Activated T-helper 2 cell treated with anti-CD3 and anti-CD28 coated beads, Interferon-gamma antibody, Interleukin-2, Interleukin-4, amounts not matched to agents 10 μg/mL and 5 μg/mL and 100 μg/mL, durations not matched to agents 14 hours and 24 hours and 36 hours (primary cell): ENCODE measurements at places on chromosomes 6 and 20.

DNA sequence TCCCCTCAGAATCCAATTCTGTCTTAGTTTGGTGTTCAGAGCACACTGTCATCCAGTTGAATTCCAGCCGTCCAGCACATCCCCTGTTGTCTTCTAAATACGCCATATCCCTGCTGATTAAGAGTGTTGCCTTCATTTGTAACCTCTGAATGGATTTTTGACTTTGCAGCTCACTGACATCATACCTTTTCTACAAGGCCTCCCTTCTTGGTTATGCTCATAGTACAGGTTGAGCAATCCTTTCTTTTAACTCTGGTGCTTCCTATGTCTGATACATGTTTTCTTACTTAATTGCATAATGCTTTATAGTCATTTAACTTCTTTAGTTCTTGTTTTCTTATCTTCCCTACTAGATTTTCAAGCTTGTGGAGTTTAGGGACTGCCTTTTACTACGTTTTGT is 36.4 kb downstream of the XRN2 start:
- no peak overlapping the region for H3K27ac ChIP-seq
- no peaks in the 10 kb centered on the region for H3K27me3 ChIP-seq
- no peak overlapping the region for H3K4me3 ChIP-seq
- DNase-seq, result no peak

- H3K4me1 ChIP-seq, result peaks cover 15% of the 10 kb centered on the region
- DNase-seq, result no peak
- H3K27me3 ChIP-seq, result no peaks in the 10 kb centered on the region
- no peak overlapping the region for H3K27ac ChIP-seq
- no peak overlapping the region for H3K4me3 ChIP-seq
Observed at GRCh38 chr6:7166410-7167293, 58.9 kb downstream of the RREB1 start.

- H3K27ac ChIP-seq, result peak overlapping the region; percentile 67
- no peaks in the 10 kb centered on the region for H3K27me3 ChIP-seq
- H3K36me3 ChIP-seq, result peaks cover 48% of the 10 kb centered on the region
- peak overlapping the region; percentile 35 for H3K4me3 ChIP-seq
- DNase-seq, result no peak
Observed at GRCh38 chr6:34246563-34247391, 2.0 kb downstream of the SMIM29 start.

DNA sequence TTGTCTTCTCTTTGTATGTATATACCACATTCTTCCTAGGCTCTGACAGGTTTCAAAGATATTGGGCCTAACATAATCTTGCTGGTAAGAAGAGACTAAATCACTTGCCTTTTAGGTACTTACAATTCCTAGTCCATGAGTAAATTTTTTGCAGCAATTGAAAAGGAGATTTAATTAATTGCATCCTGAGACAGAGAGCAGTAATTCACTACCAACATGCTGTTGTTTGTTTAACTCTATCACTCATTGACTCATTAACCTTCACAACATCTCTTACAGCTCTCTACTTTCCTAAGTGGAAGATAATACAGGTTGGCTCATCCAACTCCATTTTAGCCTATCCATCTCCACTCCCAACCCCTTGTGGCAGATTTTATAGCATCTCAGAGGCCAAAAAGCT is 280.4 kb downstream of the ALDH8A1 start:
- H3K36me3 ChIP-seq, result no peaks in the 10 kb centered on the region
- DNase-seq, result no peak
- H3K27me3 ChIP-seq, result no peaks in the 10 kb centered on the region
- H3K4me3 ChIP-seq, result no peak overlapping the region

DNA sequence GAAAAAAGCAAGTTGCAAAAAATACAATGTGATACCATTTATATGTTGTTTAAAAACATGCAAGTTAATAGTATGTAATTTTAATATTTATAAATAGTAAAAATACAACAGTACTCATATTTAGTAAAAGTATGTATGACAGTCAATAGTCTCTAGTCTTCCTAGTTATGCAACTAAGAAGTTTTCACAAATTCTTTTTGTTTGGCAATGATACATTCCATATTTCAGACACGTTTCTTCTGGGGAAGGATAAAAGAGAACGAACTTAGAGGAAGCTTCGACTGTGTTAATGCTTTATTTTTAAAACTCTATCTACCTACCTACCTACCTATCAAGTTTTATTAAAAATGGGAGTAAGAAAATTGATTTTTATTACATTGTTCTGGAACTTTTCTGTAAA is 77.7 kb downstream of the UBE3D start:
- H3K4me1 ChIP-seq, result no peaks in the 10 kb centered on the region
- no peaks in the 10 kb centered on the region for H3K27me3 ChIP-seq
- no peaks in the 10 kb centered on the region for H3K36me3 ChIP-seq
- no peak overlapping the region for H3K27ac ChIP-seq
- no peak overlapping the region for H3K4me3 ChIP-seq
